ENCODE measurements at places on chromosomes 5 and 9. TPM values are rescaled to one million over a fixed set of nuclear protein-coding genes. Genes with fewer than 3 reads are reported as not detected.

Gene IL5
- not detected for total RNA-seq

Gene SLC9A3
- total RNA-seq: 1.5 TPM

Gene C9orf152
- not detected for total RNA-seq

Gene HAVCR1
- total RNA-seq: 0.88 TPM

Gene FSTL4
- 0.14 TPM for total RNA-seq

Gene PCDHAC1
- not detected for total RNA-seq

Measured in placental pericyte (primary cell).